ENCODE measurements at places on chromosomes 4 and X.

- DNase-seq = peak; percentile 0
Measured at GRCh38 chrX:33339219-33339618, 127.9 kb upstream of the DMD start.

GRCh38 chr4:5423670-5424069 is 284.7 kb downstream of the EVC2 start:
- DNase-seq = no peak

DNA sequence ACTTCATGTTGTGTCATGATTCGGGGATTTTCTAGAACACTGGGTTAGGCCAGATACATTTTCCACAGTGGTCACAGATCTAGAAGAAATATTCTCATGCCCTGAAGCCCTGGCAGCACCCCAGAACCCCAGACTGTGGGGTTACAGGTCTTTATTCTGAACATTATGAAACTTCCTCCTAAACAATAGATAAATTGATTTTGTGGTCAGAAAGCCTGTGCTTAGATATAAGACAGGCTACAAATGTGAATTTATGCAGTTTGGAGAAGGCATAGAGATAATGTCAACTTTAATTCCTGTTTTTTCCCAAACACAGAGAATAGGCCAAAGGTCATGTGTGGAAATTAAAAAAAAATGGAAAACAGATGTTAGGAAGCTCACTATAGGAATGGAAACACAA is 492.9 kb downstream of the SPRY1 start:
- peak; percentile 21 for DNase-seq

DNA sequence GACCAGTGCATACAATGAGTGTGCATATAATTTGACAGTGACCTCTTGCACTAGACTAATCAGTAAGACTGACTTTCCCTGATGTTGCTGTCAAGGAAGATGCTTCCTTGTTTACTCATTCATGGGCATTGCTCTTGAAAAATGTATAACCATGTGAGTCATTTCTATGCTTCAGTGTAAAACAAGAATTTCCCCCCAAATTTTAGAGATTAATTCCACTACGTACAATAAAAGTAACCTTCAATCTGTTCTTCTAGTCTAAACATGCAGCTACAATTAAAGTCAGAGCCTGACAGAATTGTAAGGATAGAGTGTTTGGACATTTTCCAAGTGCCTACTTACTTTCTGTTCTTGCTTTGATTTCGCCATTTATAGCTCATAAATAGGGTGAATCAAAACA is 935.7 kb downstream of the RAPGEF2 start:
- peak; percentile 2 for DNase-seq

DNA sequence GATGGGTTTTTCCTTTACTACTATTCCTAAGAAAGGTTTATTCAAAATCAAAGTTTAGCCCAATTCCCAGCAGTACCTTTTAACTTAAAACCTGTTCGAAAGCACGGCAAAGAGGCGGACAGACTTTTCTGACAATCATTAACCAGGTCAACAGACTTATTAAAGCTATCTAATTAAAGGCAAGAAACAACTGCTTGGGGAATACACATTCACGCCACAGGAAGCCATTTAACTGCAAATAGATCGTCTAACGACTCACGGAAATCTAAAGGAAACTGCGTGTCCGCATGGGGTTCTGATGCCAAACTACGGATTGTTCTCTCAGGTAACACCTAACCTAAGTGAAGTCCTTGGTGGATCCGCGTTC is 663 bp upstream of the USP53 start:
- DNase-seq = no peak

Measured in cardiac fibroblast (primary cell).